Testis (tissue), 5 donors: ENCODE measurements at places on chromosomes 5 and 9. TPM values are rescaled to one million over a fixed set of nuclear protein-coding genes. Genes with fewer than 3 reads are reported as not detected.
A peak's percentile ranks its signal among the peaks of the same experiment; 100 is the strongest.

GRCh38 chr9:131394464-131395156 is 724 bp downstream of the PRRC2B start:
- DNase-seq: peak; percentile 60

GRCh38 chr5:160298189-160298588 is 14.2 kb downstream of the CCNJL start:
- DNase-seq: no peak

DNA sequence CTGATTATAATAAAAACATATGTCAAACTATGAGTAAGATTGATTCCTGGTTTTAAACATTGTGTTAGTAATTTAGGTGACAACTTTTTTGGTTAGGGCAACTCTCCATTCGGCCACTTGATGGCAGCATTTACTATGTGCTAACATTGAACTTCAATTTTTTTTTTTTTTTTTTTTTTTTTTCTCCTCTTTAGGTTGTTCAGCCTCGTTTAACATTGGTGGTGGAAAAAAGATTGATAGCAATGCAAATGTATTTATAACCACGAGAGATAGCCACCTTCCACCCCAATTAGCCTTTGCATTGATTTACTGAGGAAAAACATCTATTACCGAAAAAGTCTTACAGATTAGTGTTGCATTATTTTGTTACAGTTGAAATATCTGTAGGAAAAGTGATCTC is 159.1 kb downstream of the CSNK1G3 start:
- DNase-seq: peak; percentile 71

DNA sequence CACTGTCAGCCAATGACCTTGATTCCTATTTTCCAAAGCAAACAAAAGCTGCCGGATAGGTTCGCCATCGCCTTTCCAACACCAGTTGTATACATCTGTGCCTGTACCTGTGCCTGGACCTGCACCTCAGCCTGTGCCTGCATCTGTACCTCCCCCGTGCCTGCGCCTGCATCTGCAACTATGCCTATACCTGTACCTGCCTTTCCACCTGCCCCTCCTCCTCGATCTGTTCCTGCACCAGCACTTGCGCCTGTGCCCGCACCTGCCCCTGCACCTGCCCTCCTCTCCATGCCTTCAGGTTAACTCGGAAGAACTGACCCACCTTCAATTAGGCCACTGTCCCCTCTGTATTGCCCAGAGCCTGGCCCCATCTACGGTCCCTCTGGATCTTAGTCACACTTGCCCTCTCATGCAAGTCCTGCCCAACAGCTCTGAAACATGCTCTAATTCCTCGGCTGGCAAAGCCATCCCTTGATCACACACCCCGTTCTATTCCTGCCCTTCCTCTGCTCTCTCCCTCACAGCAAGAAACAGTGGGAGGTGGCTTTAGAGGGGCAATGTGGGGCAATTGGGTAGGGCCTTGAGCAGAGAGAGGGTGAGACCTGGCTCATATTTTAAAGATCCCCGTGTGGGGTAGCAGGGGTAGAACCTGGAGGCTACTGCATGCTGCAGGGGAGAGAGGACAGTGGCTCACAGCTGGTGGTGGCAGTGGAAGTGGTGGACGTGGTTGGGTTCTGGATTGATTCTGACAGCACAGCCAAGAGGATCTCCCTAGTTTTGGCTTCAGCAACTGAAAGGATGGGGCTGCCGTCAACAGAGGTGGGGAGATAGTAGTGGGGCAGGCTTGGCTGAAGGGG is 59.6 kb upstream of the PHYKPL start:
- no peak for DNase-seq

GRCh38 chr9:10899509-10899908 is 286.7 kb upstream of the PTPRD start:
- DNase-seq: no peak

DNA sequence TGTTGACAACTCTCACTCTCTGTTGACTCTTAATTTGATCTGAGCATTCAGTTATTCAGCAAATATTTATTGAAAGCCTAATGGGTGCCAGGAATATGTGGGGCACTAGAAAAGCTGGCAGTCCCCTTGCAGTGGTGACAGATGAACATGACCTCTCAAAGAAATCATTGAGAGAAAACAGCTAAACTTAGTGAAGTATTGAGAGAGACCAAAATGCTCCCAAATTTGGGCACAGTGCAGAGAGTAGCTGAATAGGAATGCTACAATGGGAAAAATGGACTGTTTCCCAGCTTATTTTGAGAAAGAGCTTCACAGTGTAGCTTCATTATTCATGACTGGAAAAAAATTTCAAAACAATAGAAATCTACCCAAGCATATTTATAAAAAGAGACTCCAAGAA is 257.9 kb downstream of the SGCD start:
- DNase-seq: no peak

GRCh38 chr9:4297151-4297785 is 2.6 kb downstream of the GLIS3 start:
- peak; percentile 91 for DNase-seq

DNA sequence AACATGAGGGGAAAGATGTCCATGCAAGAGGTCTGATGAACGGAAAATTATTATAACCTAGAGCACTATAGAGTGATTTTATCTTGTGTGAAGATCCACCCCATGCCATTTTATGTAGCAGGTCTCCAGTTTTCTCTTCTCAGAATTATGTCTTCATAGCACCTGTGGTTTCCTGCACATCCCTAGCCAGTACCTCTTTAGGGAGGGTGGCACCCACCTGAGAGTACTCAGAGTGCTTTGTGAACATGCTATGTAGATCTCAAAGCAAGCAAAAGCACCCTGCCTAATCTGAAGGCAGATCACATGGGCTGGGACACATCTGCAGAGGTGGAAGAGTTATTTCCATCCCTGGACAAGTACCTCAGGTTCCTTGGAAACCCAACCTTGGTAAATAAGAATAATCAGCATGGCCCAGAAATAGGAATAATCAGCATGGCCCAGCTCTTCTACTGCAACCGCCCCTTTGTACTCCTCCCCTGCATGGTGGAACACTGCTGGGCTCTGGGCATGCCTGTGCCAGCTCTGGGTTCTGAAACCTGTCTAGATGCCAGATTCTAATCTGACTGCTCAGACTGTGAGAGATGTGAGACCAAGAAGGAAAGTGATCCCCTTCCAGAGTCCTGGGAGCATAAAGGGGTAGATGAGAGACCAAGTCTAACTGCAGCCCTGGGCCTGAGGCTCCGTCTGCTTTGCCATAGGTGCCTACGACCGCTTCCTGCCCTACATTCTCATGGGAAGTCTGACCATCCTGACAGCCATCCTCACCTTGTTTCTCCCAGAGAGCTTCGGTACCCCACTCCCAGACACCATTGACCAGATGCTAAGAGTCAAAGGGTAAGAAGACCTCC is 23.7 kb downstream of the SLC22A5 start:
- DNase-seq: no peak

- DNase-seq: peak; percentile 57
Measured at GRCh38 chr5:38463634-38464521, 92.6 kb downstream of the LIFR start.

- DNase-seq: no peak
Measured at GRCh38 chr5:158051036-158051435, 192.1 kb upstream of the CLINT1 start.

DNA sequence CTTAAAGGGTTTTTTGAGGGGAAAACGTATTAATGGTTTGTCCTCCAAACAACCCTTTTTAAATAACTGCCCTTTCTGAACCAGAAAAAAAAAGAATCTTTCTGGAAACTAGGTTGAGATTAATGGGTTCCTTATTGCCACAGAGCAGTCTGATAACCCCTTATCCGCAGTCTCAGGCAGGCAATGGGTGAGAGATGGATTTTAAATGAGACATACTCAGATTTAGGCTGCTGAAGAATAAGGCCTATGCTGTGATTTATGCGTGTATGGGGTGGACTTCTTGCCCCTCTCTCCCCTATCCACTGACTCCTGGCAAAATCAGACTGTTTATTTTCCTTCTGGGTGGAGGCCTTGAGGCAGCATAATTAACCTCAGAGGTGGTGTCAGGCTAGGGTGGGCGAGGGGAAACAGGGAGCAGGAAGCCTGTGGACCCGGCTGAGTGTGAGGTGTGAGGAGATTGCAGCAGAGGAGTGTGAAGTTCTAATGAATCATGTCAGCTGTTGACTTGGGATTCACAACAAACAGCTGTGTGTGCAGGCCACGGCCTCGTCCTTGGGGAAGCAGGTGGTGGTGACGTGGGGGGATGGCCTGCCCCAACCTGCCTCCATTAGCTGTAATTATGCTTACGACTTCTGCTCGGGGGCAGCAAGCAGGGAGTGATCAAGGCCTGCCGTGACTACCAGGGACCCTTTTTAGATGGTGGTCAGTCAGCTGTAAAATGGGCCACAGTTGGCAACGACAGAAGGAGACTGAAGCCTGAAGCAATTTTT is 196.4 kb downstream of the SEMA6A start:
- DNase-seq: no peak

GRCh38 chr5:10592601-10593000 is 28.7 kb downstream of the ANKRD33B start:
- DNase-seq: no peak

The GLT6D1 gene
- total RNA-seq: not detected

The THBS4 gene
- 14.1 TPM for total RNA-seq

The FER gene
- 40.4 TPM for total RNA-seq

The OTULINL gene
- total RNA-seq: 10.5 TPM

The DBH gene
- not detected for total RNA-seq

The PRRC1 gene
- 45.6 TPM for total RNA-seq

The ESM1 gene
- total RNA-seq: 0.50 TPM
